ENCODE measurements at places on chromosomes 12 and 14.

DNA sequence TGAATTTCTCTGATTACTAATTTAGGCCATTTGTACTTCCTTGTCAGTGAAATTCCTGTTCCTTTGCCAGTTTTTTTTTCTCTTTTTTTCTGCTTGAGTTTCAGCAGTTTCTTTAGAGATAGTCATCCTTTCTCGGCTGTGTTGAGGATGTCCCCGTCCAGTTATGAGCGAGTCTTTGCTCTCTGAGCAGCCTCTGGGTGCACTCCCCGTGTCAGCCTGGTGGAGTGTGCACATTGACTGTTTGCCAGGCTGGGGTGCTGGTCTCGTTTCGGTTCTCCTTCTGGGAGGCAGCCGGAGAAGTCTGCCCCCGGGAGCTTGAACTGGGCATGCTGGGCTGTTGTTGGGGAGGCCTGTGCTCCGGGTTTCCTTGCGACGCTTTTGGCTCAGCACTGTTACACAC lies 3.0 kb downstream of the PACS2 start:
- no peak for DNase-seq

GRCh38 chr12:14558473-14558959 lies 9.2 kb downstream of the PLBD1 start:
- DNase-seq = no peak

GRCh38 chr12:95533985-95534384 lies 17.3 kb downstream of the USP44 start:
- DNase-seq = no peak

DNA sequence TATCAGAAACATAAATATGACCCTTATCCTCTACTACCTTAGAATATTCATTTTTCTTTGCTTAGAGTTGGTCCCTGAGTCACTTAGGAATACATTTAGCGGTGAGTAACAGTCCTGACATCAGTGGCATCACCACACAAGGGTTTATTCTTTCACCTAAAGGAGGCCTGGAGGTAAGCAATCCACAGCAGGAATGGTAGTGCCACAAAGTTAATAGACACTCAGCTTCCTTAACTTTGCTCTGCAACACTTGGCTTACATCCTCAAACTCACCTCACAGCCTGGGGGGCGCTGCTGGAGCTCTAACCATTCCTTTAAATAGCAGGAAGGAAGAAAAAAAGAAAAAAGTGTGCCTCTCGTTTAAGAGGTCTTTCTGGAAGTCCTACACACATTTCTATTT lies 29.1 kb downstream of the BBOF1 start:
- no peak for DNase-seq

DNA sequence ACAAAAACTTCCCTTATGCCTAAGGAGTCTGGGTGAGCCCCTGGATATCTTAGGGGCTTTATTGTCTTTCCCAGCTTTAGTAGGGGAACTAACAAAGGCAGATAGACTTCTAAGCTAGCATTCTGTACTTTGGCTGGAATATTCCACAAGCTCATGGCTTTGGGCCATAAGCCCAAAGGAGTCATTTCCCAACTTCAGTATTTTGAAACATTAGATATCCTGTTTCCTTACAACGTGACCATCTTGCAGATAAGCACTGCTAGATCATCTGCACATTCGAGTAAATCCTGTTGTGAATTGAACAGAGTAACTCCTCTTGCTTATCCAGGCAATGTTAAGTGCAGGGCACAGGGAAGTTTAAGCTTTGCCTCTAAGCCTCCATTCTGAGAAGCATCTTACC lies 70.6 kb upstream of the ACTN1 start:
- no peak for DNase-seq
